ENCODE measurements at places on chromosomes 7 and 10. TPM values are rescaled to one million over a fixed set of nuclear protein-coding genes. Genes with fewer than 3 reads are reported as not detected.

The PHKG1 gene
- total RNA-seq = 1.9 TPM

DNA sequence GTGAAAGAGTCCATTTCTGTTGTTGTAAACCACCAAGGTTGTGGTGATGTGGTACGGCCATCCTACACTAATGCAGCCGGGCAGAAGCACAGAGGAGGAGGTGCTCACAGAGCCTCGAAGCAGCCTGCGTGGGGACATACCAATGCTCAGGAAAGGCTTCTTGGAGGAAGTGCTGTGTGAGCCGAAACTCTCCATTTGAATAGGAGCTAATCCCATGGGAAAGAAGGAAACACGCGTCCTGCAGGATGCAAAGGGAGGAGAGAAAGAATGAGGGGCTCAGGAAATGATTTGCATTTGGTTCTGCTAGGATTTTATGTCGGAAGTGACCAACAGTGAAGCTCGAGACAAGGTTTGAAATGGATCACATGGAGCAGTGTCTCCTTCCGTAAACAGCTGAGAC, 477.9 kb upstream of the ANKRD30A start:
- DNase-seq = no peak

DNA sequence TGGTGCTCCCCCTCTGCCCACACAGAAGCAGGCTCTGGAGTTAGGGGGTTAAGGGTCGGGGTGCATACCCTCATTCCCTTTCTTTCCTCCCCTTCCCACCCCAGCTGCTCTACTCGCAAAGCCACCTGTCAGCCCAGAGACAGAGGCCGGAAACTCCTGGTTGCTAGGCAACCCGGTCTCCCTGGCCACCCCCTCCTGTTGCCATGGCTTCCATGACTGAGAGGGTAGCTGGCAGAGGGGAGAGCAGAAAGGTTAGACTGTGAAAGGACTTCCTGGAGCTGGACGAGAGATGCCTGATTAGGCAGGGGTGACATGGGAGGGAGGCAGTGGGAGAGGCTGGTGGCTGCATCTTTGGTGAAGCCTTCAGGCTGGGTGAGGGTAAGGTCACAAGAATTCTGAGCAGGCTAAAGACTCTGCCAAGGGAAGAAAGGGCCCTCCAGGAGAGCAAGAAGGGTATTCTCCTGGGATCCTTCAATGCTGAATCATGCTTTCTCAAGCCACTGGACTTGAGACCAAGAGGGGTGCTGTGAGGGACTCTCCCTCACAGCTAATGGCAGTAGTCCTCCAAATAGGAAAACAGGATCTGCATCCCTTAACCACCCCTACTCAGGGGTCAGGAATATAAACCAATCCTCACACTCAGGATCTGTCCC, 5.4 kb downstream of the PSD start:
- no peak for DNase-seq

- no peak for DNase-seq
Measured at GRCh38 chr10:53361281-53361680, 588.7 kb upstream of the MBL2 start.

GRCh38 chr10:58780476-58780875, 267.8 kb downstream of the BICC1 start:
- no peak for DNase-seq

GRCh38 chr10:31033147-31033546, 1.5 kb upstream of the ZNF438 start:
- no peak for DNase-seq

GRCh38 chr10:1489801-1490200, 247.5 kb downstream of the ADARB2 start:
- DNase-seq = no peak

All from SK-MEL-5 (cell line).